ENCODE measurements at places on chromosomes 3 and 15.

GRCh38 chr15:100712226-100712625, 109.8 kb downstream of the ASB7 start:
- DNase-seq = no peak

DNA sequence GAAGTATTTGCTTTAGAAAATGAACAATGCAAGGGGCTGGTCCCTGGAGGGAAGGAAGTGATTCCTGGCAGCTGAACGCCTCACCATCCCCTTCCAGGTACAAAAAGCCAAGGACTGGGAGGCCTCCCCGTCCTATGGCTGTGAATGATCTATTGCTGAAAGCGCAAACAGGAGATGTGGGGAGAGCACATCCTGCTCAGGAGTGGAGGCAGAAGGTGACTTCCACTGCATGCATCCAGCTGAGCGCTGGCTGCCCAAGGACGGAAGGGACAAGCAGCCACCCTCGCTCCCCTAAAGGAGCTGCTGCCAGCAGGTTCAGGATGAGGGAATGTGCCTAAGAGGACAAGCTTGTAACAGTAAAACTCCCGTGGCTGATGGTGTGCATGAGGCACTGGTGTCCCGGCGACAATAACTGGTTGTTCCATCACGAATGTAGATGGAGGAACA, 41.4 kb downstream of the ABTB1 start:
- no peak for DNase-seq

DNA sequence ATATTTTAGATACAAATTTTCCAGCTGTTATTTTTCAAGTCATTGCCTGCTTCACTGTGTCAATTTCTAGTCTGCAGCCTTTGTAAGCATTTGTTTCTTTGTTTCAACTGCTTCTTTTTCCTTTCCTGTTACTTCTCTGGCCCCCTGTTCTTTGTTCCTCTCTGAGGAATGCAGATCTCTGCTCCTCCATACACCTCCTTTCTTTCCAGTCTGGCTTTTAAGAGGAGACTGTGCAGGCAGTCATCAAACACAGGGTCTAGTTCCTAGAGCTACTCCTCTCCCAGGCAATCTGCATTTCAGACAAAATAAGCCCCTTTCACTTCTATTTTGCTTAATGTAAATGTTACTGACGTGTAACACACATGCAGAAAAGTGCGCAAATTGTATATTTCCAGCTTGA, 502.9 kb downstream of the PDCD6IP start:
- DNase-seq = no peak

GRCh38 chr3:170602556-170602955, 16.7 kb upstream of the SLC7A14 start:
- no peak for DNase-seq

DNA sequence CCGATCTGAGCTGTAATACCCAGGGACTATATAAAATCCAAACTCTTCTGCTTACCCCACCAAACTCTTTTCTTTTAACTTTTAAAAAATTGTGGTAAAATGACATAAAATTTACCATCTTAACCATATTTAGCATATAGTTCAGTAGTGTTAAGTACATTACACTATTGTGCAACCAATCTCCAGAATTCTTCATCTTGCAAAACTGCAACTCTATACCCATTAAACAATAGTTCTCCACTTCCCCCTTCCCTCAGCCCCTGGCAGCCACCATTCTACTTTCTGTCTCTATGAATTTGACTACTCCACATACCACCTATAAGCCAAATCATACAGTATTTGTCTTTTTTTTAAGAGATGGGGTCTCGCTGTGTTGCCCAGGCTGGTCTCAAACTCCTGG, 38.7 kb downstream of the SENP8 start:
- no peak for DNase-seq
